ENCODE measurements at places on chromosomes 5 and 9.

GRCh38 chr5:167317884-167318283 is 973.6 kb upstream of the WWC1 start:
- DNase-seq = no peak

- no peak for DNase-seq
Measured at GRCh38 chr5:169944115-169944514, 36.2 kb downstream of the INSYN2B start.

DNA sequence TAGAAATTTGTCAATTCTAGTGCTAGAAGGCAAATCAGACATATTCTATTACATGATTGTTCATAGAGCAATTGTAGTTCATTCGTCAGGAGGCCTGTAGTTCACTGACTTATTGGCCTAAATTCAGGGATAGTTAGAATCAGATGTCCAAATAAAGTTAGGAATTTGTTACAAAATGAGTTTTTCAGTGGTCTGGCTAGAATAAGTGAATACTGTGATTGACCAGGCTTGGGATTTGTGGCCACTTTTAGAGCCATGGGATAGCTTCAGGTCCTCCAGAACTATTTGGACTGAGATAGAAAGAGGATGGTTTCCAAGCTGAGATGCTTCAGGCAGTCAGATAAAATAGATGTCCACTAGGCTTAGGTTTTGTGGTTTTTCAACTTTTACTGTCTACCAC is 199.1 kb upstream of the MPDZ start:
- no peak for DNase-seq

DNA sequence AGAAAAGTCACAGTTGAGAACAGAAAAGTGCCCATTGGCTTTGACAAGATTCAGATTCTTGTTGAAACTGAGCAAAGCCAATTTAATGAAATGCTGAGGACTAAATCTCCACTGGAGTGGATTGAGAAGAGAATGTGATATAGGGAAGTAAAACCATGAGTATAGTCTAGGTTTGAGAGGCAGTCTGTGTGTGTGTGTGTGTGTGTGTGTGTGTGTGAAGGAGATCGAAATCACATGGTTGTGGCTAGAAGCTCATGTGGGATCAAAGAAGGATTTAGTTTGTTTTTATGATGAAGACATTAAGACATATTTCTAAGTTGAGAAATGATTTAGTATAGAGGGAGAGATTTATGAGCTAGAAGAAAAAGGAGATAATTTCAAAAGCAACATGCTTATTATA is 275.7 kb upstream of the DAB2 start:
- DNase-seq = no peak

DNA sequence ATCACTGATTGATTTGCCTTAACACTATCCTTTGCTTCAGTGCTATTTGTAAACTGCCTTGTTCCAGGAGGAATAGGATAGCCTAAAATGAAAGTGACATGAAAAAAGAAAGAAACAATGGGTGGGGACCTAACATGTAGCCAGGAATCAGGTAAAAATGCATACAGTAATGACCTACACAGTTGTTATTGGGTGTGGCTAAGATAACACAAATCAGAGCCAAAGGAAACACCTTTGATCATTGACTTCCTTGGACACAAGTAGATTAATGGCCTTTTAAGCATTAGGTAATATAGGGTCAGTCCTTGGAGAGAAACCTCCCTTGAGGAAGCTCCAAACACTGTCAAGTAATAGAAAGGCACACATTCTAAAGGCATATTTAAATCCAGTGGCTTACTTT is 220.4 kb downstream of the TRPM3 start:
- no peak for DNase-seq

DNA sequence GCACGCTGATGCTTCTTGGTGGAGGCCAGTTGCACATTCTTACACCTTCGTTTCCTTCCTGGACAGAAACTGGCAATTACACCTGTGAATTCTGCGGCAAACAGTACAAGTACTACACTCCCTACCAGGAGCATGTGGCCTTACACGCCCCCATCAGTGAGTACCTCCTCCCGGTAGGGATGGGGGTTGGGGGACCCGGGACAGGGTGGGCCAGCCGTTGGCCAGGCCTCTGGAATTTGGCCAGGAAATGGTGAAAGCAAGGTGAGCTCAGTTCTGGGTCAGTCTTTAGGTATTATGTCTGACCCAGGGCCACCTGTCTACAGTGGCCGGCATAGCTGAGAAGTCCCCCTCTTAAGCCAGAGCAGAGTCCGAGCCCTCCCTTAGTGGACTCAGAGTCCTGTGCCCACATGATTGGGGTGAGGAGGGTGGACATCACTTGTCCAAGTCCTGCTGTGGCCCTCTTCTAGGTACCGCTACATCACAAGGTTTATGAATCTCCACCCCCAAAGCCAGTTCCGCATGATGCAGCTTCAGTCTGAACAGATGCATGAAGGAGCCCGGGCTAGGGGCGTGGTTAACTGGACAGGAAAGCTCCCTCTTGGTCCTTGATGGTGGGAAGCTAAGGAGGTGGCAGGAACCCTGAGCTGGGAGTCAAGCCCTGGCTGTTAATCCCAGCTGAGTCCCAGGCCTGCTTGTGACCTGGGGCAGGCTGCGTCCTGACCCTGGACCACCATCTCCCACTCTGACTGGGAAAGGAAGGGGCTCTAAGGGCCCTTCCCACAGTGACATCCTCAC is 61.3 kb downstream of the AMBP start:
- DNase-seq = no peak

GRCh38 chr5:155684417-155684816 is 642.5 kb upstream of the SGCD start:
- no peak for DNase-seq

GRCh38 chr5:159195775-159196174 is 13.6 kb downstream of the RNF145 start:
- no peak for DNase-seq

- no peak for DNase-seq
Measured at GRCh38 chr5:56028708-56029107, 33.9 kb upstream of the IL6ST start.

Measured in posterior cingulate gyrus (tissue), 11 donors.